Suprapubic skin (tissue), 4 donors: ENCODE measurements at places on chromosomes 6 and 20.
A peak's percentile ranks its signal among the peaks of the same experiment; 100 is the strongest.

DNA sequence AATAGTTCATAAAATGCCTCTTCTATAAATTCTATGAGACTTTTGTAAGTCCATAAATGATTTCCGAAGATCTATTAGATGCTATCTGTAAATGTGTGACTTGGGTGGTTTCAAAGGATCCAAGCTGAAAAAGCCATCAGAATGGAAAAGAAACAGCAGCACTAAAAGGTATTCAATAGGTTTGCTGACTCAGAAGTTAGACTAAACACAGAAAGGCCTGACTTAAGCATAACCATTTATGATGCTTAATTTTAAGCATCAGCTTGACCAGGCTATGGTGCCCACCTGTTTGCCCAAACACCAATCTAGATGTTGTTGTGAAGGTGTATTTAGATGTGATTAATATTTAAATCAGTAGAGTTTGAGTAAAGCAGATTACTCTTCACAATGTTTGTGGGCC is 513.5 kb downstream of the TFAP2A start:
- H3K4me1 ChIP-seq: no peaks in the 10 kb centered on the region
- no peaks in the 10 kb centered on the region for H3K36me3 ChIP-seq
- H3K4me3 ChIP-seq: no peak overlapping the region
- no peak for DNase-seq
- H3K27ac ChIP-seq: no peak overlapping the region

DNA sequence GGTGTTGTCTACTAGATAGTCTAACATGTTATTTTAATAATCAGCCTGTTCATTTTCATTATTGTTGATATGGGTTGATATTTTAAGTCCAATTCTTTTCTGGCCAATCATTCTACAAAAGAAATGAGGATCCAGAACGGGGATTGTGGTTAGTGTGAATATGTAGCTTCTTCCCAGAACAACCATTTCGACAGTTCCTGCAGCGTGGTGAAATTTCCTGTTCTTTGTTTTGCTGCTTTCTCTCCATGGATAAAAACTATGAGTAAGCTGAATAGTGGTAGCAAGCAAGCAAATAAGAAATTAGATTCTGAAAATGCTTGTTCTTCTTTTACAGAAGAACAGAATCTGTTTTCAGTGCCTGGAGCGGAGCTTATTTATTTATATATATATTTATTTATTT is 65.5 kb upstream of the F13A1 start:
- no peak for DNase-seq
- H3K27ac ChIP-seq: no peak overlapping the region
- H3K27me3 ChIP-seq: no peaks in the 10 kb centered on the region
- H3K36me3 ChIP-seq: no peaks in the 10 kb centered on the region

- H3K36me3 ChIP-seq: no peaks in the 10 kb centered on the region
- H3K4me3 ChIP-seq: no peak overlapping the region
- no peak overlapping the region for H3K27ac ChIP-seq
- H3K4me1 ChIP-seq: peaks cover 26% of the 10 kb centered on the region
These were observed 148.7 kb downstream of the ZDHHC14 start for GRCh38 chr6:157529654-157530039.

DNA sequence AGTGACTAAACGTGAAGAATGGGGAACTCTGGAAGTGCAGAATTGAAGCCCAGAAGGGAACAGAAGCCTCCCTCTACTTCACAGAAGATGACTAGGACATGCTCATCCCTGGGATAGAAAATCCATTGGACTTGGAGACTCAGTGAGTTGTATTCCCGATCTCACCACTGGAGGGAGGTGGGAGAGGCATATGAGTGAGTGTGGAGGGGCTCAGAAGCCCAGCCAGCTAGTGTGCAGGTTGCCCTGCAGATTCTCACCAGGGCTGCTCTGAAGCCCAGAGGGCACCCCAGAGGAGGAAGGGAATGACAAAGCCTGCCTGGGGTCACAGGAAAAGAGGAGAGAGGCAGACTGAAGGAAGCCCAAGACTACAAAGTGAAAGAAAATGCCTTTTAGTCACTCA is 42.1 kb upstream of the HLA-E start:
- peaks cover 97% of the 10 kb centered on the region for H3K27me3 ChIP-seq
- no peaks in the 10 kb centered on the region for H3K36me3 ChIP-seq
- no peak overlapping the region for H3K27ac ChIP-seq
- H3K4me1 ChIP-seq: peaks cover 28% of the 10 kb centered on the region
- no peak for DNase-seq
- H3K4me3 ChIP-seq: no peak overlapping the region

- no peaks in the 10 kb centered on the region for H3K27me3 ChIP-seq
- H3K27ac ChIP-seq: peak overlapping the region; percentile 99
- peak; percentile 75 for DNase-seq
- peak overlapping the region; percentile 97 for H3K4me3 ChIP-seq
- H3K36me3 ChIP-seq: no peaks in the 10 kb centered on the region
These were observed 897 bp downstream of the CD2AP start for GRCh38 chr6:47478233-47479139.

GRCh38 chr6:29676981-29677601 is 3.9 kb downstream of the ZFP57 start:
- no peaks in the 10 kb centered on the region for H3K36me3 ChIP-seq
- H3K4me3 ChIP-seq: no peak overlapping the region
- H3K4me1 ChIP-seq: no peaks in the 10 kb centered on the region
- H3K27me3 ChIP-seq: peaks cover 6% of the 10 kb centered on the region

- peaks cover 3% of the 10 kb centered on the region for H3K4me1 ChIP-seq
- H3K27ac ChIP-seq: no peak overlapping the region
- no peaks in the 10 kb centered on the region for H3K27me3 ChIP-seq
- H3K36me3 ChIP-seq: no peaks in the 10 kb centered on the region
- H3K4me3 ChIP-seq: no peak overlapping the region
These were observed 164.7 kb upstream of the CENPW start for GRCh38 chr6:126175251-126175650.

GRCh38 chr6:17485181-17485580 is 91.8 kb downstream of the CAP2 start:
- H3K4me3 ChIP-seq: no peak overlapping the region
- no peaks in the 10 kb centered on the region for H3K4me1 ChIP-seq
- no peaks in the 10 kb centered on the region for H3K36me3 ChIP-seq
- H3K27me3 ChIP-seq: no peaks in the 10 kb centered on the region

DNA sequence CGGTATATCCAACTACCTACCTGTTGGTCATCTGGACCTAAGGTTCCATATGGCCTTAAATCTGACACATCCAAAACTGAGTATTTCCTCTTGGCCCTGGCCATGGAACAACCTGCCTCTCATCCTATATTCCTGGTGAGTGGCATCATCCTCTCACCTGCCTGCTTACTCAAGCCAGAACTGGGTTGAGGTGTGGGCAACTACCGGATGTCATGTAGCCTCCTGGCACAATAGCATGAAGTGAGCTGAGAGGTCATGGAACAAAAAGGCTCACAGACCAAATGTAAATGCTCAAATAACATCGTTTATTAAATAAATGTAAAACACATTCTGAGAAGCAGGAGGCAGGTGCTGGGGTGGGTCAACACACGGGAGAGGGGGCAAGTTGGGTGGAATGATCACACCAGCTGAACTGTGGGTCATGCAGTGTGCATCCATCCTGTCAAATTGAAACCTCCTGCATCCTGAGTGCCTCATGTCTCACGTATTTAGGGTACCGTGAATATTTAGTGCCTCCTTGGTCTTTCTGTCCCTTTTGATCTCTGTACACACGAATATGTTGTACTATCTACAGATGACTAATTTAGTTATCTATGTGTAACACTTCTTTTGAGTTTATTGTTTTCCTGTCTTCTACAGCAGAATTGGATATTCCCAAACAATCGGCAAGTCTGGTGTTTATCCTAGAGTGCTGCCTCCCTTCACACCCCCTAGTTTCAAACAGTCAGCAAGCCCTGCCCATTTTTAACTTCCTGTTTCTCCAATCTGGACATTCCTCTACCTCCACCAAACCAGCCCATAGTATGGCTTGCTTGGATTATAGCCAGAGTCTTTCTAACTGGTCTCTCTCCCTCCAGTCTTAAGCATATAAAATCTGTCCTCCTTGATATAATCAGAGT is 7.9 kb upstream of the POU5F1 start:
- DNase-seq: no peak
- peaks cover 3% of the 10 kb centered on the region for H3K36me3 ChIP-seq
- H3K4me3 ChIP-seq: no peak overlapping the region
- H3K4me1 ChIP-seq: peaks cover 4% of the 10 kb centered on the region
- H3K27ac ChIP-seq: no peak overlapping the region

DNA sequence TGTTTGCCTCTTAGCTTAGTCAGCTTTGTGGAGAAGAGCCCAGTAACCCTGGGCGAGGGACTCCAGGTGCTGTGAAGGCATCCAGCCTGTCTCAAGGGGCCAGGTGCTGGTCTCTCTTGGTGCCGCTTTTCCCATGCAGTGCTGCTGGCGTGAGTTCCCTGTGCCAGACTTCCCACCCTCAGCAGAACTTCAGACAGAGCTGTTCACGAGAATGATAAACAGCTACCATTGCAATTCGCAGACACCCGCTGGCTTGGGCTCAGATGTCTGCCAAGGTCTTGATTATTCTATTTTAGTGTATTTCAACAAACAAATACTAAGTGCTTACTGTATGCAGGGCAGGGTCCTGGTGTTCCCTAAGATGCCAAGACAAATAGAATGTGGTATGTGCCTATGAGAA is 57.7 kb downstream of the RNF217 start:
- H3K27me3 ChIP-seq: no peaks in the 10 kb centered on the region
- H3K4me3 ChIP-seq: no peak overlapping the region
- H3K27ac ChIP-seq: peak overlapping the region; percentile 28
- H3K4me1 ChIP-seq: peaks cover 22% of the 10 kb centered on the region

DNA sequence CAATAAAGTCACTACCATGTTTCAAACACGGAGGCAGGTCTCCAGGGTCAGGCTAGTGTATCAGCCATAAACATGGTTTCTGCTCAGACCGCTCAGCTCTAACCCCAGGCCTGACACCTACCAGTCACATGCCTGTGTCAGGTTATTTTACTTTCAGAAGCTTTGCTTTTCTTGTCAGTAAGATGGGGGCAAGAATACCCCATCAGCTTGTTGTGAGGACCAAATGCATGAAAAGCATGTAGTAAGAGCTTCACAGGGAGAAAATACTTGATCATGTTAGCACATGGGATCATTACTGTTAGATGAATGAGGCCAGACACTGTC is 65.2 kb upstream of the PIM1 start:
- no peak for DNase-seq
- H3K4me3 ChIP-seq: no peak overlapping the region
- no peaks in the 10 kb centered on the region for H3K36me3 ChIP-seq
- no peaks in the 10 kb centered on the region for H3K27me3 ChIP-seq

DNA sequence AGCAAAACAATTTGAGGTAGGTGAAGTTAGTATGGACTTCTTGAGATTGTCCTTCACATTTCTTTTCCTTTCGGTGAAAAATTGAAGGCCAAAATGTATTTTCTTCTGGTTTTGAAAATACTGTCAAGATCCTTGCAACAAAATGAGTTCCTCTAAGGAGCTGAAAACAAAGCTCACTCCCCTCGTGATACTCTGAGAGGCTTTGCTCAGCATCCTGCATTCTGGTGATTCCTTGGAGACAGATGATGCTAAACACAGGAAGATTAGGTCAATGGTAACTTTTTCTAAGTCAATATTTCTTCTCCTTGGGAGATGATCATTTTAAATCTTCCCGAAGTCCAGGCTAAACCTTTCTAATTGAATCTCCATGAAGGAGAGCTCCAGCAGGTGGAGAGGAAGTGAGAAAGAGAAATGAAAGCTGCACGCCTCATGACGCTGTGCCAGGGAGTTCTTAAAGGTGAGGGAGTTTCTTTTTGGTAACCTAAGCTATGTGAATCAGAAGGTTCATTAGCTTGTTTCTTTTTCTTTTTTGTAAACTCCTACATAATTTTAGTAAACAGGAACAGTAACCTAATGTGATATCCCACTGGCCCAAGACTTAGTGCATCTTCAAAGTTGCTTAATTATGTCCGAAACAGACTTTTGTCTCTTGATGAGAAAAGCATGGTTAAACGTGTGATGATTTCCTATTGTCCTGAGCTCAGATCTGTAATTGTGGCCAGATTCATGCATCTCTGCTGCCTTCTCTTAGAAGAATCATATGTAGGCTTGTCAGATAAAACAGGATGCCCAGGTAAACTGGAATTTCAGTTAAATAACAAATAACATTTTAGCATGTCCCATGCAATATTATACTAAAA is 15.0 kb downstream of the ESR1 start:
- H3K4me1 ChIP-seq: no peaks in the 10 kb centered on the region
- H3K27ac ChIP-seq: no peak overlapping the region
- no peaks in the 10 kb centered on the region for H3K36me3 ChIP-seq
- no peak for DNase-seq
- H3K4me3 ChIP-seq: no peak overlapping the region

DNA sequence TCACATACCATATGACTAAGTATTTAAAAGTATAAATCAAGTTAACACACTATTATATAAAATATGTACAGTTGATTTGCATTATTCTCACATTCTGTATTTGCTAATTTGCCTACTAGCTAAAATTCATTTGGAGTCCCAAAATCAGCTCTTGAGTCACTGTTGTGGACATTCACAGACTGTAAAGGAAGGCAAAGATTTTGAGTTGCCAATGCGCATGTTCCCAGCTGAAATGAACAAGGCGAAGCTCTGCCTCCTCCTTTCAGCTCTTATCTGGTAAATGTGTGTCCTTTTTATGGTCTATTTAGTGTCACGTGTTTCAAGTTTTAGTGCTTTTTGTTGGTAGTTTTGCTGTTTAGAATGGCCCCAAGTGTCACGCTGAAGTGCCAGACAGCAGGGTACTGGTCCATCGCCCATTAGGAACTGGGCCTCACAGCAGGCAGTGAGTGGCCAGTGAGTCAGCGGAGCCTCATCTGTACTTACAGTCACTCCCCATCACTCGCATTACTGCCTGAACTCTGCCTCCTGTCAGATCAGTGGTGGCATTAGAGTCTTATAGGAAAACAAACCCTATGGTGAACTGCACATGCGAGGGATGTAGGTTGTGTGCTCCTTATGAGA is 87.2 kb upstream of the ADTRP start:
- DNase-seq: no peak
- H3K4me1 ChIP-seq: peaks cover 5% of the 10 kb centered on the region
- no peaks in the 10 kb centered on the region for H3K27me3 ChIP-seq
- no peaks in the 10 kb centered on the region for H3K36me3 ChIP-seq

DNA sequence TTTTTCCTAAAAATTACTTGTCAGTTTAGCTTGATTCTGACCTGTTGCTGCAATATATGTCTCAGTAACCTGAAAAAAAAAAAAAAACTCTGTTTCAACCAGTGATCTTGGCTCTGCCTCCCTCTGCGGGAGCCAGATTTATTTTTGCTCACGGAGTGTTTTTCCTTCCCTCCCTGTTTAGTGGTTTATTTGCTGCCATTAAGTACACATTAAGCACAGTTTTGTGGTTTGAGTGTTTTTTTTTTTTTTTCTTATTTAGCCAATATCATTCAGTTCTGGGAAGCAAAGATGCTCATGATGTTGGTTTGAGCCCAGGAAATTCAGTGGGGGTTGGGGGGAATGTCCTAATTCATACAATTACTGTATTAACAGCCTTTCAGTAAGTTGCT is 110.1 kb upstream of the GPR6 start:
- H3K27ac ChIP-seq: peak overlapping the region; percentile 64
- no peak overlapping the region for H3K4me3 ChIP-seq
- no peaks in the 10 kb centered on the region for H3K36me3 ChIP-seq
- H3K27me3 ChIP-seq: no peaks in the 10 kb centered on the region
- H3K4me1 ChIP-seq: peaks cover 23% of the 10 kb centered on the region
- DNase-seq: no peak
